ENCODE measurements at places on chromosomes 3 and 15. TPM values are rescaled to one million over a fixed set of nuclear protein-coding genes. Genes with fewer than 3 reads are reported as not detected.

- DNase-seq: no peak
These were observed 12.4 kb upstream of the PDE8A start for GRCh38 chr15:84969257-84969656.

GRCh38 chr3:7760718-7761117 lies 740.9 kb upstream of the LMCD1 start:
- DNase-seq: no peak

The XCR1 gene
- not detected for total RNA-seq

- DNase-seq: no peak
These were observed 140.0 kb downstream of the SNRK start for GRCh38 chr3:43426388-43426787.

- DNase-seq: no peak
These were observed 83.6 kb downstream of the MYO9A start for GRCh38 chr15:72034351-72034750.

- DNase-seq: peak; percentile 93
These were observed 69.7 kb upstream of the DCBLD2 start for GRCh38 chr3:98971169-98971681.

DNA sequence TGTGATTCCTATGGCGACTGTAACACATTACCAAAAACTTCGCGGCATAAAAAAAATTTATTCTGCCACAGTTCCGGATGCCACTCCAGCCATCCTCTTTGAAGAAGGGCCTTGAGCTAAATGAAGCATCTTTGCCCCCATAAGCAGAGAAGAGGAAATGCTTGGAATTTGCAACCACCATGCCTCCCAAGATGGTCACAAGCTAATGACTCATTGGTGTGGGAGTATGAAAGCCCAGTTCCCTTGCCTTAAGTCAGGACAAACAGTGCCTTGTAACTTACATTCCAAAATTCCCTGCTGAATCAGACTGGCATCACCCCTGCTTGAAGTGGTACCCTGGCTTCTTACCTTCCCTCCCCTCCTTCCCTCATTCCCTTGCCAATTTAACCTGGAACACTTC lies 1077.4 kb downstream of the EPHA3 start:
- DNase-seq: peak; percentile 26

DNA sequence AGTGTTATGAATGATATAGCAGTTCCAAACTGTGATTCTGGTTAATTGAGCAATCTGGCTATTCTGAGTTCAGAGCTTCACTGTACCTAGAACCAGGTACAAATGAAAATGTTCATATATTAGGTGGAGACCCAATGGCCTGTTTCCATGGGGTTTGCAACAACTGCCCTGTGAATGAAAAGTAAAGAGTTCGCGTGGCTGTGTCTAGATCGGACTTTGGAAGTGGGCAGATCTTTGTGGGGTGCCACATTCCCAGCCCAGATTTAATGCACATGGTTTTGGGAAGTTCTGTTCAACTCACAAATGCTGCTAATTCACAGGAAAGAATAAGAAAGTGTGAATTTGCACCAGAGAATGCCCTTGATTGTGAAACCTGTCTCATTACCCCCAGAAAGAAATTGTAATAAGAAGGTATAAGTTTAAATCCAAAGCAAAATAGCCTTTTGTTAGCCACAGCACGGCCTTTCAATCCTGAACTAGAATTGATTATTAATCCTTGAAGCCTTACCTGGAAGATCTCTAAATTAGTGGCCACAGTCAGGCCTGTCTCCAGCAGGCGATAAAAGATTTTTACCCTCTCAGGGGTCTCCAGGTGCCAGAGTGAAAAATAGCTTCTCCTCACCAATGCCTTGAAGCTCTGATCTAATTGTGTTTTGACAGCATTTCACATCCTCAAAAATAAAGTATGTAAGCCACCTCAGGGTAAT lies 22.6 kb downstream of the WHAMM start:
- DNase-seq: no peak

DNA sequence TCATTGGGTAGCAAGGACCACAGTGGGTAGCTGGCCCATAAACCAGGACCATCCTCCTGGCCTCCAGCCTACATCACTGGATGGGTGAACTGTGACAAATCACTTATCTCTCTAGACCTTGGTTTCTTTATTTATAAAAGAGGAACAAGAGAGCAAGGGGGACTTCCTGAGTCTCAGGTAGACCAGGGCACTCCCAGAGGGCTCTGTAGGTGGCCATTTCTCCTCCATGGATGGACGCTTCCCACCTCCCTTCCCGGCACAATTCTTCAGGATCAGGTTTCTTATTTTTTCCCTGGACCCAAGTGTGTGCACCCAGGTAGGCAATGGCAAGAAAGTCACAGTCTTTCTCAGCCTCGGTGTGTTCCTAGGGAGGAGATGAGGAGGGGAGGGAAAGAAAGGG lies 41.4 kb upstream of the SPATA12 start:
- no peak for DNase-seq

The STRA6 gene
- total RNA-seq: 1.9 TPM

The NLGN1 gene
- total RNA-seq: 1.4 TPM

The CHL1 gene
- 0.17 TPM for total RNA-seq

- DNase-seq: no peak
These were observed 303.0 kb downstream of the PLOD2 start for GRCh38 chr3:145857956-145858355.

The CTXN2 gene
- not detected for total RNA-seq

The MORC1 gene
- not detected for total RNA-seq

The CFAP161 gene
- total RNA-seq: not detected

The CCR3 gene
- not detected for total RNA-seq

DNA sequence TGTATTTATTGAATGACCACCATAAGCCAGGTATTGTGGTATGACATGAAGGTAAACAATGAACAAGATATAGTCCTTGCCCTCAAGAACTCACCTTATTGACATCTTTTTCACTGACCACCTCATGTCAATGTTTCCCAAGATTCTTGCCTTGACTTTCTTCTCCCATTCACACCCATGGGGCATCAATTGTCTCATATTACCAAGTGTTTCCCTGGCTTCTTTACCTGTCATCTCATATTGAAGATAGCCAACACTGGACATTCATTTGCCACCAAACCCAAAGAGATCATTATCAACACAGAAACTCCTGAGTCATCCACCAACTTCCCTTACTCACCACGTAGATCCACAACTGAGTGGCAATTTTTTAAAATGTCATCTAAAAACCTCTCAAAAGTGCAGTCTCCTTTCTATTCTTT lies 2.2 kb downstream of the EFHB start:
- no peak for DNase-seq

DNA sequence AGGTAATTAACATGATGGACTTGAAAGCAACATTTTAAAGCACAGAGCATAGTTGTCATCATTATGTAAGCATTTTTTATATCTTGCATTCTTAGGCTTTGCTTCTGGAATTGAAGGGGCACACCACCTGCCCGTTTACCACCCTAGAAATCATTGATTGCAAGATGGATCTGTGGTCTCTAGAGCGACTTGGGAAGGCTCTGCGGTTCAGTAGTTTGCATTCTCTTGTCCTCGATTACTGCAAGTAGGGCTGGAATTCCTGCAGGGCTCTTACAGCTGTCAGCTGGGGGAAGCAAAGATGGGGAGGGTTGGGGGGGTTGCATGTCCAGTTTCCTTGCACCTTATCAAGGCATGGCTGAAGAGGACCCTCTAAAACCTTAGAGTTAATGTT lies 56.7 kb upstream of the RNF7 start:
- DNase-seq: no peak

GRCh38 chr15:68325726-68326125 lies 48.2 kb downstream of the FEM1B start:
- DNase-seq: no peak

- DNase-seq: no peak
These were observed 21.0 kb downstream of the IGDCC4 start for GRCh38 chr15:65401611-65402240.

The GOLGA8R gene
- total RNA-seq: 0.22 TPM

DNA sequence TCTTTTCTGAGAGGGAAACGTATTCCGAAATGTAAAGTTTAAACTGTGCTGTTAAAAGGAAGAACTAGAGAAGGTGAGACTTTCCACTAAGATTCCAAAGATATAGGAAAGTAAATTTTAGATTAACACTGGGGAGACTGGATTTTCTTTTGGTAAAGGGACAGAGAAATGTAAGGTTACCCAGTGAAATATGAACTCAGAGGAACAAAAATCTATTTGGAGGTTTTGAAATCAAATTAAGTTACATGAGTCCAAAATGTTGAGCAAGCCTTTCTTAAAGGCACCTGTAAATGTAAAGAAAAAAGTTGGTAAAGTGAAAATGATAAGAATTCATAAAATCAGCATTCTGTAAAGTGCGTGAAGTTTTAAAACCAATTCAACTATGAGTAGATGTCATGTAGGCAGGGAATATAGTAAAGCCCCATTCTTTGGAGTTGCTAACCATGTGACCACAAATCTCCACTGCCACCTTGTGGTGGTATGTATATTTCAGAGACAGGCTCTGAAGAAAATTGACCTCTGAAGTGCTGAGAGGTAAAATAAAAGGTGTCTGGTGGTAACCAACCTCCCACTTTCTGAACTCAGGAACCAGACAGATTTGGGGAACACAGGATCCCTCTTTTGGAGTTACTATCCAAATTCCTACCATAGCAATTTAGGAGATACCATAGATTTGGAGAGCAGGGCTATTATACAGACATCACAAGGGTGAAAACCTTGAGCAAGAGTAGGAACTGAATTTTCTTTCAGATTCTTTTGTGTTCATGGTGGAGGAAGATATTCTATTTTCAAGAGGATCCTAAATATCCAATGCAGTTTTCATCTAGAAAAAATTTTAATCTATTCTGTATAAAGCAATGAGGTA lies 215.3 kb downstream of the ROBO2 start:
- DNase-seq: peak; percentile 26

The RETNLB gene
- not detected for total RNA-seq

DNA sequence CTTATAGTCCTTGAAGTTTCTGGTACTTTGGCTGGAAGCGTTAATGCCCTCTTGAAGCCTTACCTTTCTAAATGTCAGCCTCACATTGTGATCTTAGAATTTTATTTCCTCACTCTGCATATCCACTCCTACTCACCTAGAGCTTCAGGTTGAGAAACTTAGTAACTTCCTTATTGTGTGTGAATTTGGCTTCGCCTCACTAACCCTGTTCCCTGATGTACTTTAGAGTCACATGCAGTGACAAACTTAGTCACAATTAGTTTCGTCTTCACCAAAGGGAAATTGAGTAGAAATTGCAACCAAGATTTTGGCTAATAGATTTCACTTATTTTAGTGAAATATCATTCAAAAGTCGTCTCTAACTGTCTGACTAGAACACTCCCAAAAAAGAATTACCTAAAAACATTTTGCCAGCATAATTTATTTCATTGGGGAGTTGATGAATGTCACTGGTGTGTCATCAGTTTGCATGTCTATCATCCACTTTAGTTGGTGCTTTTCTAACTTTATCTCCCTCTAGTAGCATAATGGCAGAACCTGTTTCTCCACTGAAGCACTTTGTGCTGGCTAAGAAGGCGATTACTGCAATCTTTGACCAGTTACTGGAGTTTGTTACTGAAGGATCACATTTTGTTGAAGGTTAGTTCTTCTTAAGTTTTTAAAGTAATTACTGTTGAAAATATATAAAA lies 960 bp downstream of the MFN1 start:
- DNase-seq: no peak

DNA sequence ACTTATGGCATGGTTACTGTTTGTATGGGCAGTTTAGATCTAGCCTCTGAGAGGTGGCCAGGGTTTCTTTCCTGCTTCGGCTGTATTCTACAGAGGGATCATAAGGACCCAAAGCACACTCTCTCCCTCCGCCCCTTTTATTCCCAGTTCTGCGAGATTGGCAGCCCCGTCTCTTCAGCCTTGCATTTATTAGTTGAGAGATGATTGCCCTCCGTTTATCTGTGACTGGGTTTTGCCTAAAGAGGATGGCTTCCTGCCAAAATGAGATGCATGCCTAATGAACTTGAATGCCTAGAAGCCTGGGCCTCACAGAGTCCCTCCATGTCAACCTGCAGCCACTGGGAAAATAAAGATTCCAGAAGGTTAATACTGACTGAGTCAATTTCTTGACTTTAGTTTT lies 97.1 kb upstream of the CHL1 start:
- no peak for DNase-seq

DNA sequence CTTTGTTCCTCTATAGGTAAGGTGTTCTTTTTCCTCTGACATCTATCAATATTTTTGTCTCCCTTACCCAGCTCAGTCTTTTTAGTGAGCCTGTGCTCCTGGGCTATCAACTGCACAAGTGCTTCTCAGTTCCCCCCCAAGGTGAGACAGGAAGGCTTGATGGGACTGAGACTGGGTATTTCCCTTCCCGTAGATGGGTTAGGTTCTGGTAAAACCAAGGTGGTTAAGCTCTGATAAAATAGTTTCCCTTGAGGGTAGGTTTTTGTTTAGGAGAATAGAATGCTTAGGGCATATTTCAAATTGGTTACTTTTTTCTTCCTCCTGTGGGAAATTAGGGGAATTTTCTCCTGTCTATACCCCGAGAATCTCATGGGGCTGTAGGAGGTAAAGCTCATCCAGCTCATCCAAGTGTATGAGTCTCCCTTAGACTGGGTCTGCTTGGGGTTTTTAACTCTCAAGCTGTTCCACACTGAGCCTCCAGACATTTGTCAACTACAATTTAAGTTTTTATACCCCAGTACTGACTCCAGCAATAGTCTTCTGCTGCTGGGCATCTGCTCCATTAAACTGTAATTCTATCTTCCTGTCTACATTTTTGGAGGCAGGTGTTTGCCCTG lies 44.9 kb downstream of the OXSR1 start:
- DNase-seq: no peak

The TTBK2 gene
- total RNA-seq: 7.7 TPM

DNA sequence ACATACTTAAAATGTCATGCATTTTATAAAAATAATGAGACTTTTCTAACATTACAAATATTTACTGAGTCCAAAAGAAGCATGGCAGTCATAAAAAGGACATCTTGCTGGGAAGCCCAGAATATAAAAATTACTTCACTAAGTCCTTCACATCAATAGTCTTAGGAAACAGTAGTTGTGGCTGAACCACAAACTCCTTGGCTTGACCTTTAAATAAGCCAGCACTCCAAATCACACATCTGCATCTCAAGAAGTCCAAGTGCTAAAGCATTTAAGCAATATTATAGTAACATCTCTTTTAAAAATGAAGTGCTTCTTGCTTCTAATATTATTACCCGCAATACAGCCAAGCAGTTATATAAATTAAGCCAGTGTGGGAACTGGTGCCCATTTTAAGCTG lies 8.8 kb downstream of the CCNL1 start:
- DNase-seq: no peak

- DNase-seq: no peak
These were observed 31.4 kb upstream of the LYZL4 start for GRCh38 chr3:42441791-42442190.

- DNase-seq: no peak
These were observed 26.9 kb downstream of the ZXDC start for GRCh38 chr3:126448893-126449180.

- no peak for DNase-seq
These were observed 1.4 kb upstream of the ZNF710 start for GRCh38 chr15:89999676-90000185.

- no peak for DNase-seq
These were observed 97.1 kb downstream of the CD47 start for GRCh38 chr3:107993771-107994170.

- DNase-seq: no peak
These were observed 14.6 kb upstream of the IL17RD start for GRCh38 chr3:57179580-57180410.

Measured in epithelial cell of proximal tubule (primary cell).